Epithelial cell of alveolus of lung (primary cell): ENCODE measurements at places on chromosomes 5 and 9. TPM values are rescaled to one million over a fixed set of nuclear protein-coding genes. Genes with fewer than 3 reads are reported as not detected.

The PFN3 gene
- total RNA-seq = not detected in 2 replicates

The PCDHB12 gene
- 0.08 TPM in 1 of 2 replicates, not detected in the other for total RNA-seq

The SLC34A1 gene
- not detected in 2 replicates for total RNA-seq

The IQGAP2 gene
- total RNA-seq = 0.26 and 1.4 TPM in 2 replicates

The PCDHA3 gene
- under 0.01 TPM in 1 of 2 replicates, not detected in the other for total RNA-seq

The ORM2 gene
- not detected in 2 replicates for total RNA-seq
